Colonic mucosa (tissue), 4 donors: ENCODE measurements at places on chromosomes 16 and 17.

DNA sequence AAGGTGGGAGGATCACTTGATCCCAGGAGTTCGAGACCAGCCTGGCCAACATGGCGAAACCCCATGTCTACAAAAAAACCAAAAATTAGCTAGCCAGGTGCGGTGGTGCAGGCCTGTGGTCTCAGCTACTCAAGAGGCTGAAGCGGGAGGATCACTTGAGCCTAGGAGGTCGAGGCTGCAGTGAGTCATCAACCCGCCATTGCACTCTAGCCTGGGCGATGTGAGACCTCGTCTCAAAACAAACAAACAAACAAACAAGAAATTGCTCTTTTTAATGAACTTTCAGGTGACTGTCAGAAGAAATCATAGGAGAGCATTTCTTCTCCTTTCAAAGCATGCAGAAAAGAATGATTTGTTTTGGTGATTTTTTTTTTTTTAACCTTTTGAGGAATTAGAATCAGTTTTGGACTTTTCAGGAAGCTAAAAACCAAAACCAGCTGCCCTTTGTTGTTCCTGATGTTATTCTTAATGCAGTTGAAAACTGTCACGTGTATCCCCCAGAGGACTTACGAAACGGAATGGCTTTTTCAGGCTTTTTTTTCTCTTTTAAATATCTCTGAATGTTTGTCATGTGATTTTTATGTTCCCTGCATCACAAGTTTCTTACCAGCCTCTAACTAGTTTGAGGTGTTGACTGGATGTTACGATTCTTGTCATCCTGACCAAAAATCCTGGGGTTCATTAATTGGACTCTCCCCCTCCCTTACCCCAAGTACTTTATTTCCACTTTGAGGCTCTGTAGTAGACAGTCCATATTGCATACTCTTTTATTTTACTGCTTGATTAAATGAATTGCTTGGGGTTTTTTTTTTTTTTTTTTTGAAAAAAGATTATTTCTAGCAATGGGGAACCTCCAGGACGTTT is 34.1 kb downstream of the SNX29 start:
- DNase-seq: no peak

GRCh38 chr17:40909351-40909750 is 24.3 kb upstream of the KRT20 start:
- DNase-seq: peak; percentile 83

DNA sequence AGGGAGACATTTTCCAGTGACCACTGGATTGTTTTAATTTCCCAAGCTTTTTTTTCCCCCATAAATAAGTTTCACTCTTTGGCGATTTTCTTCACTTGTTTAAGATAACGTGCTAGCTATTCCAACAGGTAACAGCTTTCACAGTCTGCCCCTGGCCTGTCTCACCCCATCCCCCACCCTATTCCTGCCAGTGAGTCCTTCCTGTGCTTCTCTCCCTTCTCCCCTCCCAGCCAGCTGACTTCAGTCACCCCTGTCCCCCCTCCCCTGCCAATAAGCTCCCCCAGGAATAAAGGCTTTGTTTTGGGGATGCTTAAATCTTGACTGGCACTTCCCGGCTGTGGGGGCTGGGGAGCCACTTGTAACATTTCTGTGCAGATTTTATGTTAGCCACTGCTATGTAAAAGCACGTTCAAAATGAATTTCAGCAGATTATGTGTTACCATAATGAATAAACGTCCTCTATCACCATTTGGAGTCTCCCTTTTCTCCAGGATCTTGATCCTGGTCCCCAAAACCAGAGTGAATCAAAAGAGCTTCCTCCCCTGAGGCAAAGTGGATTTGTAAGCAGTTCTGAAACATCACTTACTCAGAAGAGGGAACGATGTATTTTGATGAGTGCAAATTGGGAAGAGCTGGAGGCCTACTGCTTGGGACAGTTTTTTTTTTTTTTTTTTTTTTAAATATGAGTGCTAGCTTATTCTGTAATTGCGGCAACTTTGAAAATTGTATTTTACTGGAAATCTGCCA is 58.2 kb downstream of the IGF2BP1 start:
- DNase-seq: no peak

DNA sequence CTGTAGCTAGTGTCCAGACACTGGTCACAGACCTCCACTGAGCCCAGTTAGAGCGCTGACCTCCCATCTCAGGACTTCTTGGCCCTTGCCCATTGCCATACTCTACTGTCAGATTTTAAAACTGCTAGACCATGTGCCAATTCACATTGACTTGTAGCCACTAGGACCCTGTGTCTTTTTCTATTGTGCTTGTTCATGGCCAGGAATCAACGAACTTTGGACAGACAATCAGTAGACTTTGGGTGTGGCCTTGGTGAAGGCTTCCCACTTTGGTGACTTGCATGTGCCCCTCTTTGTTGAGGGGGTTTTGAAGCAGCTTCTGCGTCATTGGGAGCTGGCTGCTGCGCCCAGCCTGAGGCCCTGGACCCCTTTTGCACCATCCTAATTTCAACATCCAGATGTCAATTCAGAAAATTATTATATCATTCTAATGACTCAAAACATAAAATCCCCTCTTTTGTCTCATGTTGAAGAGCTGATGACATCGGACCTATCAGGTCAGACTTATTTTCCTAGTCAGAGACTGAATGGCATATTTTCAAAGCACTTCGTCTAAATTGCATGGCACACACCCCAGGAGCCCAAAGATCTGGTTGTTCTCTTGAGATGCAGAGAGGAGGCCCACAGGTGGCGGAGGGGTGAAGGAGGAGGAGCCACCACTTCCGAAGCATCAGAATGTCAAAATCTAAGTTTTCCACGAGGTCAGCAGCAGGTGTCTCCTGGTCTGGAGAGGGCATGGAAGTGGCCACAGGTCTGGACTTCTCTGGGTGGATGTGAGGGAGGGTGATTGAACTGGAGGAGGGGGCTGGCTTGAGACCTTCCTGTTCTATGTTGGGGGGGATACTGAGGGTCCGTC is 93.4 kb upstream of the CBX4 start:
- DNase-seq: no peak
